ENCODE measurements at places on chromosomes 7 and 10.

DNA sequence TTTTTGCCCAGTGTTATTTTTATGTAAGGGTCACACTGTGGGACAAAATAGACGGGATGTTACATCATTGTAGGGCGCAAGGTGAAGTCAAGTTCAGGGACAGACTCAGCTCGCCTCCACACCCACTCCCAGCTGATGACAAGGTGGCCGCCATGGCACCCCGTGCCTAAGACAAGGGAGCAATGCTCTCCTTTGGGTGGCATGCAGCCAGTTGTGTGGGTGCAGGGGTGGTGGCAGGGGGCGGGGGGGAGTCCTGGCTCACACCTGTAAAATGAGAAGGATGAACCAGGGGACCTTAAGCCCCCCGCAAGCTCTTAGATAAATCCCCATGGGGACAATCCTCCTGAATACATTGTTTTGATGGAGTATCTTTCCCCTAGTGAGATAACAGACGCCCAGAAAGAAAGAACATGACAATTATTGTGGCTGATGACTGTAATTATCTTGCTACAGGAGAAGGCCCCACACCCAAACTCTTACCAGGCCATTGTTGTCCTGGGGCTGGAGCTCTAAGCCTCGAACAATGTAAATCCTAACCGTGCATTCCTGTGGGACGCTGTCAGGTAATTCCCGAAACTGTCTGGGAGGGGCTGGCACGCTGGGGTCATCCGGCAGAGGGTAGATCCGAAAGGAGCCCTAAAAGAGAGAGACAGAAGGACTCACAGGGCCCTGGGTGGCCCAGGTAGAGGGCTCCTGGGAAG lies 148.7 kb downstream of the MYOF start:
- DNase-seq = no peak

GRCh38 chr10:77586719-77587415 lies 50.7 kb downstream of the KCNMA1 start:
- DNase-seq = no peak

GRCh38 chr10:69489506-69490090 lies 38.3 kb downstream of the TSPAN15 start:
- DNase-seq = no peak

GRCh38 chr7:90917539-90917938 lies 321.4 kb downstream of the CDK14 start:
- no peak for DNase-seq

DNA sequence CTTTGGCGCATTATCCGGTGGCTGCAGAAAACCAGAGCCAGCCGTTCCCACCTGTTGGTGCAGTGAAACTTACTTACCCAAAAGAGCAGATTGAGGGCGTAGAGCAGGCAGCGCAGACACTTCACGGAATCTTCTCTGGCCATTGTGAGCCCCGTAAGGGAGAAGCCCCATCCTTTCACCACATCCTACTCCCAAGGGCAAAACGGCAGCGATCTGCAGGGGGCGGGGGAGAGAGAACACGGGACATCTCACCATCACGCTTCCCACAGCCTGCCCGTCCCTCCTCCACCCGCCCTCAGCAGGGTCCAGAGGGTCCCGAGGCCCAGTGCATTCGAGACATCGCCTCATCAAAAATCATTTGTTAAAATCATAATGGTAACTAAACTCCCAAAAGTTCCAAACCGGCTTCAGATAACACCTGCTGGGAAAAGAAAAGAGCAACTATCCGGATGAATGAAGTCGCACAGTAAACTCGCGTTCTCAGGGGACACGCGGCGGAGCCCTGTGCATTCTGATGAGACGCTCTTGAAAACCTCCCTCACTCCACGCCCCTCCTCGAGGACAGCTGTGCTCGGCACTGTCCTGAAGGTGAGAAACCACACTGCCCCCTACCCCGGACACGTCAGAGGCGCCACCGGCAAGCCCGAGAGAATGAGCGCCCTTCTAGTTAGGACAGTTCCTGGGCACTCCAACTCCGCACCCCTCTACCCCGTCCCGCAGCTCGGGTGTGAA lies 1.2 kb downstream of the TSPAN12 start:
- peak; percentile 7 for DNase-seq

- no peak for DNase-seq
Measured at GRCh38 chr10:129775681-129776080, 188.4 kb downstream of the EBF3 start.

DNA sequence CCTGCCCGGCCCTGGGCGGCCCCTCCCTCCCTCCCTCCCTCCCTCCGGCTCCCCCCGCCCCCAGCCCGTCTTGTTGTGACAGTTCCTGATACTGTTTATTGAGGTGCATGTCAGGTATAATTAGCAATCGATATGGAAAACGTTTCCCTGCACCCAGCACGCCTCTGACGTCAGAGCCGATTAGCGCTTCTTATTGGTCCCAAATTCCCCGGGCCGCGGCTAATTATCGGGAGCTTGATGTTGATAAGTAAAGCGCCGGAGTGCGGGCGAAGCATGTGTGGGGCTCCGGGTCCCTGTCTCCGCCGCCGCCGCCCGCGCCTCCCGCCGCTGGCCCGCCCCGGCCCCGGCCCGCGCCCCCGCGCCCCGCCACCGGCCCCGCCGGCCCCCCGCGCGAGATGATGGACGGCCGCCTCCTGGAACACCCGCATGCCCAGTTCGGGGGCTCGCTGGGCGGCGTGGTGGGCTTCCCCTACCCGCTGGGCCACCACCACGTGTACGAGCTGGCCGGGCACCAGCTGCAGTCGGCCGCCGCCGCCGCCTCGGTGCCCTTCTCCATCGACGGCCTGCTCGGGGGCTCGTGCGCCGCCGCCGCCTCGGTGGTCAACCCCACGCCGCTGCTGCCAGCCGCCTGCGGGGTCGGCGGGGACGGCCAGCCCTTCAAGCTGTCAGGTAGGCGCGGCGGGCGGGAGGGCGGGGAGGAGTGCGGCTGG lies at the start of gene UNCX:
UNCX (plus strand) TSS at position 250 of the 710 bp plus-strand sequence; CDS start at position 396, 146 bp downstream.
- no peak for DNase-seq

DNA sequence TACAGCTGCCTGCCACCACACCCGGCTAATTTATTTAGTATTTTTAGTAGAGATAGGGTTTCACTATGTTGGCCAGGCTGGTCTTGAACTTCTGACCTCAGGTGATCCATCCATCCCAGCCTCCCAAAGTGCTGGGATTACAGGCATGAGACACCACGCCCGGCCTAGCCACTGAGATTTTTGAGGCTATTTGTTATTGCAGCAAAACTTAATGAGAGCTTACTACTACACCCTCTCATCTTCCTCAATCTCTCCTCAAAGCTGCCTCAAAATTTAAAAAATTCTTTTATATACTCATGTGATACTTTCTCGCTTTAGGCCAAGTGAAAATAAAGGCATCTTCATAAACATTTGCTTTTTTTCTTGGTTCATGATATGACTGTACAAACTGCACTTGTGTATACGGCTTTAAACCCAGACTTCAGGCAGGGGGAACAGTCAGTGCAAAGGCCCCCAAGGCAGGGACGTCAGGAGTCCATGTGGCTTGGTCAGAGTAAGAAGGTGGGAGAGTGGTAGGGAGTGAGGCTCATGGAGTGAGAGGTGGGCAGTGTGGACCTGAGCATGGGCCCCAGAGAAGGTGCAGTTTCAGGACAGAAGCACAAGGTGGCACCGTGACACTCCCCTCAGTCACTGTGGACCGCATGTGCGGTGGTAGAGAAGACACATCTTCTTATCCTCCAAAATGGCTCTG lies 55.5 kb downstream of the SYPL1 start:
- peak; percentile 76 for DNase-seq

DNA sequence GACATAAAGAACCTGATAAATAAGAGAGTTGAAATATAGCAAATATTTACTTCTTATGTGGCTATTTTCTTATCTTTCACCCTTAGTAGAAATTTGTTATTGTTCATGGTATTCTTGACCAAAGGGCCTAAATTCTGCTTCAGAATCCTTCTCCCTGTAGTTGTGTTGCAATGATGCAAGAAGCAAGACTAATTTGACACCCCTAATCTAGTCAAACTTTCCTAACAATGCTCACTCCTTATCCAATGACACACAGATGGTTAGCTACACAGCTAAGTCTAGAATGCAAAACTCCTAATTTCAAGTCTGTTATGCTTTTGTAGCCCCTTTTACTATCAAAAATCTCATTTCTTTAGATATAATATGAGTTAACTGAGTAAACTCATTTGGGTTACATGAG lies 56.1 kb downstream of the TWIST1 start:
- no peak for DNase-seq

DNA sequence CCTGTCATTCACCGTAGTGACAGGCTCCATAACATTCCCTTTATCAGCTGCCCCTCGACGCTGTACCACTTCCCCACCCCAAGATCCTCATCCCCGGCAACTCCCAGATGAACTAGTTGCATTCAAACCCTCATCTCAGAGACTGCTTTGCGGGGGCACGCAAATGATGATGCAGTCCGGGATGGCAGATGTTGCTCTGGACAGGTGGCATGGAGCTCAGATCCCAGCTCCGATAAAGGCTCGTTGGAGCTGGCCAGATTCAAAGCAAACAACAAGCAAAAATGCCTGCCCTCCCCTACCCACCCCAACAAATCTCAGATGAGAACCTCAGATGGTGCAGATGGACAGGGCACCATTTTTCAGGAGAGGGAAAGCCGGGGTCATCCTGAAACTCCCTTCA lies 46.7 kb downstream of the CARD11 start:
- DNase-seq = no peak

DNA sequence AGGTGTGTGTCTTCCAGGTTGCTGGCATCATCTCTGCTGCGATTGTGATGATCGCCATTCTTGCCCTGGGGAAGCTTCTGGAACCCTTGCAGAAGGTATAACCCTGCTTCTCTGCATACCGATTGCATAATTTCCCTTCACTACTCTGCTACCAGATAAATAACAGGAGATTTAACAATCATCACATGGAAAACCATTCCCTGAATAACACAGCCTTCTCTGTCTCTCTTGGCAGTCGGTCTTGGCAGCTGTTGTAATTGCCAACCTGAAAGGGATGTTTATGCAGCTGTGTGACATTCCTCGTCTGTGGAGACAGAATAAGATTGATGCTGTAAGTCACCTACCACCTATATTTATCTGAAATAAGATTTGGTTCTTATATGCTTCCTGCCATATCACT lies 33.8 kb downstream of the SLC26A4 start:
- DNase-seq = no peak

- no peak for DNase-seq
Measured at GRCh38 chr10:22058201-22058600, 54.7 kb upstream of the DNAJC1 start.

- peak; percentile 20 for DNase-seq
Measured at GRCh38 chr7:17530741-17531421, 232.4 kb downstream of the AHR start.

DNA sequence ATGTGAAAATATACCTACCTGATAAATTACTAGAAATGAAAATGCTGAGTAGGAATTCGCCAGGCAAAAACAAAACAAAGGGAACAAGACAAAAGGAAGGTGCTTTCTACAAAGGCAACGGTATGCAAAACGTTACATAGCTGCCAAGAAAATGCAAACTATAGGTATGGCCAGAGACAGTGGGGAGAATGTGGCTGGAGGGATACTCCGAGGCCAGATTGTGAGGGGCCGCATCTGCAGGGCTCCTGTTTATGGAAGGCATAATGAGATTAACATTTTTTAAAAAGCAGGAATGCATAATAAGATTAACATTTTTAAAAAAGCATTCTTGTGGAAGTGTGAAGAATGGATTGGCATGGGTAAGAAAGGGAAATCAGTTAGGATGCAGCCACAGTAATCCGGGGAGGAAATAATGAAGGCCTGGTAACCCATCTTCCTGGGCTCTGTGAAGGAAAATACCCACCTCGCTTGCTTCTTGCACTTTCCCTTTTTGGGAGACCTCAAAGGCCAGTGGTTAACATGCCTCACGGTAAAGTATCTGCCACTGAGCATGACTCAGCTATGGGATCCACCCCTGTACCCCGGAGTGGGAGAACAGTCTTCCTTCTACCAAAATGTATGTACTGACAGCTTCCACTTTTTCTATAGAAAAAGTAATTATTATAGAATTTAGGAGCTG lies 145.8 kb upstream of the LRRN3 start:
- DNase-seq = no peak

DNA sequence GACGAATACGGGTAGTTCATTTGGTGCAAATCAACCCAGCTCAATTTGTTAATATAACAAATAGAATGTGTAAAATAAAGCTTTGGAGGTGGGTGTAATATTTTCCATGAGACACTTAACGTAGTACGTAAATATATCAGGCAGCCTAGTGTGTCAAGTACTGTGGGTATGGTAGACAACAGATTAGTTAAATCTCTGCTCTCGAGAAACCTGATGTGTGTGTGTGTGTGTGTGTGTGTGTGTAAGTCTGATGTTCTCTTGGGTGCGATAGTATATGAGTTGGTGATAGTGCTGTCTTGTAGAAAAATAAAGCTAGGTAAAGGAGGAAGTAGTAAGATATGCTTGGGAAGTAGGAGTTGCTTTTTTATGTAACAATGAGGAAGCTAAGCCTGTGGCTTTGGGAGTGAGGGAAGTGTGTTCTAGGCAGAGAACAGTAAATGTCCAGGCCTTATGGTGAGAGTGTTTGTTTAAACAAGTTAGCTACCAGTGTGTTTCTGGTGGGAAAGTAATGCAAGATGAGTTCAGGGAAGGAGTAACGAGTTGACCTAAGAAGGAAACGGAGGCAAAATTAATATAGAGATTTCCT lies 26.1 kb downstream of the WAC start:
- no peak for DNase-seq

DNA sequence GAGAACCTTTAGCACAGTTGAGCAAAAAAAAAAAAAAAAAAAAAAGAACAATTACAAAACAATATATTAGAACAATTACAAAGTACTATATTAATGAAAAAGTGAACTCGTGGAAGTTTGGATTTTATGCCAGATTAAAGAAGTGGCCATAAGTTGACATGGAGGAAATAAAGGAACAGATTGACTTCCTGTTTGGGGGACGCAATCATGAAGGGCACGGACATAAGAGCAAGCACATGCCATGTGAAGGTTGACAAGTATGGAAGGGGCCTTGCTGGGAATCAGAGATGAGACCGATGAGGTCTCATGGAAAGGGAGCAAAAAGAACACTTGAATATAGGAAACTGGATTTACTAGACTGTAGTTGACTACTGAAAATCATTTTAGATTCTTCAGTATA lies 61.7 kb downstream of the ICA1 start:
- DNase-seq = no peak

DNA sequence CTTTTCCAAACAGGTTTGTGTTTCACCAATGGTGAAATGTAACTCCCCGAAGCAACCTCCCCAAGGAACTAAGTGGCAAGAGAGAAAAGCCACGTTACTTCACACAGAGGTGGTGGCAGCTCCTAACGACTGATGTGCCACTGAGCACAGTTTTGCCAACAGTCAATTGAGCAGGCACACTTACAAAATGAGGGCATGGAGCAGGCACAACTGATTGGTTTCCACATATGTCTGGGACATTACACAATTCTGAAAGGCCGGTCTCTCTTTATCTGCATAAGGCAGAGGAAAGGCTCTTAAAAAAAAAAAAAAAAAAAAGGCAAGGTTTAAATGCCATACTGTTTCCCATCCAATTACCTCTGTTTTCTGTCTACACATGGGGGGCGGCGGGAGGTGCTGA lies 86.7 kb downstream of the GFRA1 start:
- no peak for DNase-seq
